Heart left ventricle (tissue), 16 donors: ENCODE measurements at places on chromosomes 11 and 22.

DNA sequence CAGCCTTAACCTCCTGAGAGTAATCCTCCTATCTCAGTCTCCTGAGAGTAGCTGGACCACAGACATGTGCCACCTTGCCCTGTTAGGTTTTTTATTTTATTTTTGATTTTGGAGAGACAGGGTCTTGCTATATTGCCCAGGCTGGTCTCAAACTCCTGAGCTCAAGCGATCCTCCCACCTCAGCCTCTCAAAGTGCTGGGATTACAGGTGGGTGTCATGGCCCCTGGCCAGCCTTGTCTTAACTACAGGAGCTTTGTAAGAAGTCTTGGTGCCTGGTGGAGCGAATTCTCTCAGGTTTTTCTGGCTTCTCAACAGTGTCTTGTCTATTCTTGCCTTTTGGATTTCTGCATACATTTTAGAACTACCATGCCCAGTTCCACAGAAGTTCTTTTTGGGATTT, 546.4 kb downstream of the TBC1D22A start:
- no peak overlapping the region for H3K4me3 ChIP-seq
- H3K27ac ChIP-seq: no peak overlapping the region
- no peaks in the 10 kb centered on the region for H3K4me1 ChIP-seq
- no peak for DNase-seq

DNA sequence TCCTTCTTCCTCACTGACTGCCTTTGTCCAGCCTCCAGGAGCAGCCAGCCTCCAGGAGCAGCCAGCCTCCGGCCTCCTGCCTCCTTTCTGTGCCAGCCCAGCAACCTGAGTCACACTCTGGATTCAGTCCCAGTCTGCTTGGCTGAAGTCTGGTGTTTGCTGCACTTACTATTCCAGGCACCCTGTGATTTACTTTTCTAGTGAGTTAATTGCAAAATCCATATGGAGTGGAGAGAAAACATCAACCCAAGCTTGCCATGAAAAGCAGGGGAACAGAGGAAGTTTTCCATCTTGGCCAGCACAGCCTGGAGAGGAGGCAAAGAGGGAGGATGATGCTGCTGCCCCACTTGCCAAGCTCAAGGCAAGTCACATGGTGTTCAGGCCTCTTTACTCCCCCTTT, 400.5 kb downstream of the TENM4 start:
- no peak overlapping the region for H3K27ac ChIP-seq
- no peak overlapping the region for H3K4me3 ChIP-seq
- H3K27me3 ChIP-seq: no peaks in the 10 kb centered on the region
- no peaks in the 10 kb centered on the region for H3K4me1 ChIP-seq

DNA sequence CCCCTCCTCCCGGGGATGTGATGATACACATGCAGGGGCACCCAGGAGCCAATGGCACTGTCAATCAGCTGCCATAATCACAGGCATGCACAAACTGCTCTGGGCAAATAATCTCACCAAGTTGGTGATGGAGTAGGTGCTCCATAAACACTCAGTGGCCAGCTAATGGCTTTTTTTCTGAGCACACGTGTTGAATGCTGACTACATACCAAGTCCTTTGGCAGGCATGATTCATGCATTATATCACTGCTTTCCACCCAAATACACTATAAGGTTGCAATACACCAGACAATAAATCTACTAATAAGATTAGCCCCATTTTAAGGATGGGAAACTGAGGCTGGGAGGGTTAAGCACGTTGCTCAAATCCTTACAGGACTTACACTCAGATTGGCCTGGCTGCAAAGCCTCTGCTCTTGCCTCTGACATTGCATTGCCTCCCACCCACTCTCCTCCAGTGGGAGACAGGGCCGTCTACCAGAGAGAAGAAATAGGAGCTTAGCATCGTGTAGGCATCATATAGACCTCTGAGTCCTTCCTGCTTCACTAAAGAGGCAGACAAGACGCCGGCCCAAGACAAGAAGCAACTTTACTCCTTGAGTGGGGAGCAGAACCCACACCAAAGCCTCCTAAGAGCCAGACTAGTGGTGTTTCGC, 32.7 kb upstream of the ACCSL start:
- H3K27ac ChIP-seq: no peak overlapping the region
- no peaks in the 10 kb centered on the region for H3K27me3 ChIP-seq
- H3K36me3 ChIP-seq: no peaks in the 10 kb centered on the region
- no peaks in the 10 kb centered on the region for H3K4me1 ChIP-seq

DNA sequence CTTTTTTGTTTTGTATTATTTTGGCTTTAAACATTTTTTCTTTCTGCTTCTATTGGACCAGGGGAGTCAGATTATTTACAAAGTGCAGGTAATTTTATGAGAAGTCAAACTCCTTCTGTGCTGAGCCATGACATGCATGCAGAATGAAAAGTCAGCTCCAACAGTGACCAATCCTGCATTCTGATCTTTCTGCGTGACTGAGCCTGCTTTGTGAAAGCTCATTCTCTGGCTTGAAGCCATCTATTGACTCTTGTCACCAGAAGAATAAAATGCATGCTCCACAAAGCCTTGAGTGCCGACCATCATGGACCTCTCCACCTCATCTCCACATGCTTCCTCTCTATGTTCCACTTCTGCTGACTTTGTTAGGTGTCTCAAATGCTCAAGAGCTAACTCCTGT, 50.2 kb downstream of the MIAT start:
- H3K4me3 ChIP-seq: no peak overlapping the region
- DNase-seq: no peak
- H3K27me3 ChIP-seq: no peaks in the 10 kb centered on the region

GRCh38 chr11:79925570-79925969, 484.7 kb upstream of the TENM4 start:
- H3K27me3 ChIP-seq: no peaks in the 10 kb centered on the region
- DNase-seq: no peak
- no peaks in the 10 kb centered on the region for H3K4me1 ChIP-seq
- H3K27ac ChIP-seq: no peak overlapping the region
- no peak overlapping the region for H3K4me3 ChIP-seq

- no peak overlapping the region for H3K4me3 ChIP-seq
- H3K36me3 ChIP-seq: no peaks in the 10 kb centered on the region
- peak overlapping the region; percentile 42 for H3K27ac ChIP-seq
- DNase-seq: peak; percentile 34
These were observed 153.0 kb downstream of the APOL5 start for GRCh38 chr22:35870517-35871293.

GRCh38 chr22:42432020-42432596, at the start of gene NFAM1:
Gene NFAM1, minus strand, starts transcription at chr22:42432403. Its CDS starts 46 bp downstream, at chr22:42432357.
- H3K27ac ChIP-seq: peak within 1 kb of the TSS; percentile 25
- no peaks in the 10 kb centered on the region for H3K36me3 ChIP-seq
- peak within 1 kb of the TSS; percentile 34 for H3K4me3 ChIP-seq
- DNase-seq: peak; percentile 62

GRCh38 chr11:26948881-26949280, 45.0 kb upstream of the FIBIN start:
- DNase-seq: no peak
- H3K36me3 ChIP-seq: no peaks in the 10 kb centered on the region
- H3K4me1 ChIP-seq: no peaks in the 10 kb centered on the region
- no peak overlapping the region for H3K4me3 ChIP-seq

GRCh38 chr22:19043121-19044085, 78.8 kb downstream of the DGCR2 start:
- peaks cover 100% of the 10 kb centered on the region for H3K36me3 ChIP-seq
- DNase-seq: no peak
- H3K27me3 ChIP-seq: no peaks in the 10 kb centered on the region
- no peak overlapping the region for H3K4me3 ChIP-seq

GRCh38 chr22:25420471-25420924, 144.0 kb upstream of the GRK3 start:
- peaks cover 12% of the 10 kb centered on the region for H3K4me1 ChIP-seq
- H3K27me3 ChIP-seq: peaks cover 26% of the 10 kb centered on the region
- H3K27ac ChIP-seq: no peak overlapping the region
- DNase-seq: no peak
- H3K4me3 ChIP-seq: peak overlapping the region; percentile 46

GRCh38 chr11:113849713-113850112, 25.7 kb downstream of the USP28 start:
- H3K36me3 ChIP-seq: peaks cover 82% of the 10 kb centered on the region
- H3K27ac ChIP-seq: no peak overlapping the region
- DNase-seq: no peak
- no peak overlapping the region for H3K4me3 ChIP-seq
- no peaks in the 10 kb centered on the region for H3K27me3 ChIP-seq
- H3K4me1 ChIP-seq: peaks cover 16% of the 10 kb centered on the region
